Left lung (tissue), 14 donors: ENCODE measurements at places on chromosomes 2 and 18. TPM values are rescaled to one million over a fixed set of nuclear protein-coding genes. Genes with fewer than 3 reads are reported as not detected.

- no peak overlapping the region for H3K27ac ChIP-seq
- H3K36me3 ChIP-seq: no peaks in the 10 kb centered on the region
- no peak overlapping the region for H3K4me3 ChIP-seq
- no peaks in the 10 kb centered on the region for H3K27me3 ChIP-seq
- no peak for DNase-seq
- H3K4me1 ChIP-seq: no peaks in the 10 kb centered on the region
Measured at GRCh38 chr18:57755473-57756067, 47.5 kb downstream of the ATP8B1 start.

- H3K4me3 ChIP-seq: no peak overlapping the region
- H3K4me1 ChIP-seq: no peaks in the 10 kb centered on the region
- H3K27me3 ChIP-seq: no peaks in the 10 kb centered on the region
- H3K36me3 ChIP-seq: no peaks in the 10 kb centered on the region
Measured at GRCh38 chr2:191598296-191598695, 79.6 kb upstream of the NABP1 start.

DNA sequence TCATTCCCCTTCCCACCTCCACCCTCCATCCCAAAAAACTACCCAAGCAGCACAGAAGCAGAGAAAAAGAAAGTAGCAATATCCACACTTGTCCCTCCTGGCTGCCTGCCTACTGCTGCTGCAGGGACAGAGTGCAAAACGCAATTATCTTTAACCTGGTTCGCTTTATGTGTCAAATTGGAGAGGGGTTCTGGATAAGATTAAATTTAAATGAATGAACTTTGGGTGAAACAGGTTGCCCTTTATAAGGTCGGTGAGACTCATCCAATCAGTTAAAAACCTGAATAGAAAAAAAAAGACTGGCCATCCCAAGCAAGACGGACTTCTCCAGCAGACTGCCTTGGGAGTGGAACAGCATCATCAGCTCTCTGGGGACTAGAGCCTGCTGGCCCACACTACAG lies 62.6 kb downstream of the ANKRD44 start:
- H3K27me3 ChIP-seq: no peaks in the 10 kb centered on the region
- no peak for DNase-seq
- H3K4me3 ChIP-seq: no peak overlapping the region

Gene CCDC85A
- 1.2 TPM for polyA plus RNA-seq

GRCh38 chr18:33901894-33902512 lies 322.7 kb downstream of the NOL4 start:
- H3K4me1 ChIP-seq: no peaks in the 10 kb centered on the region
- no peak overlapping the region for H3K4me3 ChIP-seq
- no peaks in the 10 kb centered on the region for H3K27me3 ChIP-seq
- H3K27ac ChIP-seq: no peak overlapping the region
- no peak for DNase-seq

Gene WNT10A
- polyA plus RNA-seq: 0.17 TPM

Gene ICOS
- not detected for polyA plus RNA-seq

Gene TRABD2A
- 21.1 TPM for polyA plus RNA-seq

Gene DYNAP
- 0.16 TPM for polyA plus RNA-seq

DNA sequence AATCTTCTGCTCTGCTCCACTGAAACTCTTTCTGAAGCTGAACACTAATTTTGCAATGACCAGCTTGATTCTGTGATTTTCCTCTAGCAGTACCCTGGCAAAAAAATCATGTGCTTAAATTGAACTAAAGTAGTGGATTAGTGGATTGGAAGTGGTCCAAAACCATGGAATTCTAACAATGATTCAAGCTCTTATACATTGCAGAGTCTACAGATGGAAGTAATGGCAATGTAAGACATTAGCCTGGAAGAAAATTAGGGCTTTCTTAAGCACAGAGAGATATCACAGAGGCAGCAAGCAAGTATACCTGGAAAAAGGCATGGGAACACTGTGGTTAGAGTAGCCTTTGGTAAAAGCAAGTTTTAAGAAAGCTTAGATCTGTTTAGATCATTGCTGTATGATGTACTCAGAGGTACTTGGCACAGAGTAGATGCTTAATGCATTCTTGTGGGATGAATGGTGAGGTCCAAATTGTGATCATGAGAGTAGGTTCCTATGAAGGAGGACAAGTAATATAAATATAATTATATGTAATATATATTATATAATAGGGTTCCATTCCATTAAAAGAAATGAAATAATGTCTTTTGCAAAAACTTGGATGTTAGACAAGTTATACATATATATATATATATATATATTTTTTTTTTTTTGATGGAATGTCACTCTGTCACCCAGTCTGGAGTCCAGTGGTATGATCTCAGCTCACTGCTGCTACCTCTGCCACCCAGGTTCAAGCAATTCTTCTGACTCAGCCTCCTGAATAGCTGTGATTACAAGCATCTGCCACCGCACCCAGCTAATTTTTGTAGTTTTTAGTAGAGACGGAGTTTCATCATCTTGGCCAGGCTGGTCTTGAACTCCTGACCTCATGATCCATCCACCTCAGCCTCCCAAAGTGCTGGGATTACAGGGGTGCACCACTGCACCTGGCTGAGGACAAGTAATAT lies 172.2 kb upstream of the SCN7A start:
- DNase-seq: no peak
- no peaks in the 10 kb centered on the region for H3K4me1 ChIP-seq
- no peak overlapping the region for H3K4me3 ChIP-seq
- no peaks in the 10 kb centered on the region for H3K36me3 ChIP-seq
- no peaks in the 10 kb centered on the region for H3K27me3 ChIP-seq
- no peak overlapping the region for H3K27ac ChIP-seq

Gene CCDC68
- polyA plus RNA-seq: 144 TPM

Gene GAL3ST2
- polyA plus RNA-seq: 0.31 TPM

Gene TRPM8
- 0.16 TPM for polyA plus RNA-seq

GRCh38 chr2:136284226-136285119 lies 166.5 kb upstream of the CXCR4 start:
- H3K27me3 ChIP-seq: no peaks in the 10 kb centered on the region
- no peak overlapping the region for H3K27ac ChIP-seq
- H3K4me3 ChIP-seq: no peak overlapping the region
